ENCODE measurements at places on chromosomes 11 and 22.

GRCh38 chr11:44286268-44286880 lies 23.6 kb downstream of the ALX4 start:
- peak; percentile 78 for DNase-seq
- no peak overlapping the region for H3K27ac ChIP-seq
- no peaks in the 10 kb centered on the region for H3K36me3 ChIP-seq
- H3K4me1 ChIP-seq: no peaks in the 10 kb centered on the region
- H3K4me3 ChIP-seq: no peak overlapping the region

GRCh38 chr11:122910775-122911174 lies 28.2 kb downstream of the JHY start:
- H3K4me3 ChIP-seq: no peak overlapping the region
- no peaks in the 10 kb centered on the region for H3K27me3 ChIP-seq
- no peaks in the 10 kb centered on the region for H3K4me1 ChIP-seq
- DNase-seq: peak; percentile 59

GRCh38 chr11:35167426-35167954 lies 28.5 kb downstream of the CD44 start:
- no peak overlapping the region for H3K4me3 ChIP-seq
- no peaks in the 10 kb centered on the region for H3K27me3 ChIP-seq
- DNase-seq: no peak
- H3K4me1 ChIP-seq: peaks cover 88% of the 10 kb centered on the region
- no peaks in the 10 kb centered on the region for H3K36me3 ChIP-seq

GRCh38 chr11:16989554-16989953 lies 24.7 kb downstream of the PLEKHA7 start:
- H3K4me1 ChIP-seq: peaks cover 72% of the 10 kb centered on the region
- H3K36me3 ChIP-seq: peaks cover 7% of the 10 kb centered on the region
- H3K27me3 ChIP-seq: no peaks in the 10 kb centered on the region
- no peak overlapping the region for H3K4me3 ChIP-seq

- no peak overlapping the region for H3K4me3 ChIP-seq
- H3K27me3 ChIP-seq: no peaks in the 10 kb centered on the region
- DNase-seq: no peak
Observed at GRCh38 chr22:44439356-44440223, 58.4 kb downstream of the RTL6 start.

- no peaks in the 10 kb centered on the region for H3K27me3 ChIP-seq
- DNase-seq: peak; percentile 52
- H3K4me1 ChIP-seq: peaks cover 74% of the 10 kb centered on the region
- H3K27ac ChIP-seq: peak overlapping the region; percentile 71
- H3K4me3 ChIP-seq: no peak overlapping the region
- H3K36me3 ChIP-seq: peaks cover 20% of the 10 kb centered on the region
Observed at GRCh38 chr11:118606157-118606843, 1.1 kb upstream of the PHLDB1 start.

- H3K27me3 ChIP-seq: no peaks in the 10 kb centered on the region
- peaks cover 50% of the 10 kb centered on the region for H3K4me1 ChIP-seq
- H3K27ac ChIP-seq: peak overlapping the region; percentile 64
- no peaks in the 10 kb centered on the region for H3K36me3 ChIP-seq
Observed at GRCh38 chr11:113874581-113875233, 665 bp downstream of the USP28 start.

DNA sequence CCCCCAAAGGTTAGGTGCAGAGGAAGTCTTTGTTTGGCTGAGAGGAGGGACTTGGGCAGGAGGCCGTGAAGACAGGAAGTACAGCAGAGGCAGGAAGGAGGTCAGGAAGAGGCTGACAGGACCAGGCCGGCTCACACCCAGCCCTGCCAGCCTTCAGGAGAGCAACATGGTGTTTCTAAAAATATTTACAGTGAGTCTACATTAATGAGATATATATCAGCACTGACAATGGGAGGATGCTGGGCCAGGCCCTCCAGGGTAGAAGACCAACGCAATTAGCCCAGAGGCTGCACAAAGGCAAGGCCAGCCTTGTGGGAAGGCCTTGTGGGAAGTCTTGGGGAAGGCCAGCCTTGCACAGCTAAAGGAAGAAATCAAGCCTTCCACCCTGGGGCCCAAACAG lies 7.9 kb upstream of the APLNR start:
- no peak overlapping the region for H3K4me3 ChIP-seq
- H3K27me3 ChIP-seq: no peaks in the 10 kb centered on the region
- H3K4me1 ChIP-seq: peaks cover 9% of the 10 kb centered on the region
- DNase-seq: peak; percentile 20

GRCh38 chr11:62694455-62695167 lies 5.3 kb upstream of the LRRN4CL start:
- H3K27me3 ChIP-seq: no peaks in the 10 kb centered on the region
- peaks cover 48% of the 10 kb centered on the region for H3K36me3 ChIP-seq
- DNase-seq: peak; percentile 85
- no peak overlapping the region for H3K27ac ChIP-seq
- no peak overlapping the region for H3K4me3 ChIP-seq

GRCh38 chr22:30275625-30276024 lies 9.0 kb upstream of the OSM start:
- no peak overlapping the region for H3K27ac ChIP-seq
- H3K27me3 ChIP-seq: no peaks in the 10 kb centered on the region
- no peaks in the 10 kb centered on the region for H3K36me3 ChIP-seq
- no peak for DNase-seq

DNA sequence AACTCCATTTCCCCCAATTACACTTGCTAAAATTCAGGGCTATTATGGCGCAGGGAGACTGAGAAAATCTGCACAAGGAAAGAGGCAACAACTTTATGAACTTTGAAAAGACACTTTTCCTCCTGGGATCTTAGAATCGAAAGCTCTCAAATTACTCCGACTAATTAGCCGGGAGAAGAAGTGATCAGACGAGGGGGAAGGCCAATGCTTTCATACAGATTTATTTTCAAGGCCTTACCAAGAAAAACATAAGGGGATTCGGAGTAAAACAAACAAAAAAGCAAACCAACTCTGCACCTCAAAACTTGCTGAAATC lies 1.6 kb downstream of the PAX6 start:
- DNase-seq: no peak
- no peak overlapping the region for H3K27ac ChIP-seq
- H3K36me3 ChIP-seq: no peaks in the 10 kb centered on the region
- peaks cover 61% of the 10 kb centered on the region for H3K4me1 ChIP-seq
- peaks cover 100% of the 10 kb centered on the region for H3K27me3 ChIP-seq
- H3K4me3 ChIP-seq: no peak overlapping the region

- no peaks in the 10 kb centered on the region for H3K27me3 ChIP-seq
- no peak overlapping the region for H3K27ac ChIP-seq
- no peaks in the 10 kb centered on the region for H3K4me1 ChIP-seq
- DNase-seq: no peak
Observed at GRCh38 chr11:103370076-103370475, 260.9 kb downstream of the DYNC2H1 start.

GRCh38 chr11:96863520-96863919 lies 473.7 kb downstream of the JRKL start:
- H3K4me1 ChIP-seq: no peaks in the 10 kb centered on the region
- H3K36me3 ChIP-seq: no peaks in the 10 kb centered on the region

- peak; percentile 94 for DNase-seq
- H3K36me3 ChIP-seq: peaks cover 1% of the 10 kb centered on the region
- peaks cover 83% of the 10 kb centered on the region for H3K4me1 ChIP-seq
Observed at GRCh38 chr11:830295-831117, 2.2 kb upstream of the CD151 start.

- H3K27me3 ChIP-seq: peaks cover 5% of the 10 kb centered on the region
- peak; percentile 92 for DNase-seq
- peak overlapping the region; percentile 50 for H3K4me3 ChIP-seq
- peaks cover 18% of the 10 kb centered on the region for H3K4me1 ChIP-seq
Observed at GRCh38 chr22:42661985-42662831, 13.0 kb upstream of the CYB5R3 start.

- H3K27me3 ChIP-seq: no peaks in the 10 kb centered on the region
- H3K4me1 ChIP-seq: peaks cover 9% of the 10 kb centered on the region
- H3K27ac ChIP-seq: no peak overlapping the region
- H3K4me3 ChIP-seq: no peak overlapping the region
- peaks cover 98% of the 10 kb centered on the region for H3K36me3 ChIP-seq
- DNase-seq: no peak
Observed at GRCh38 chr22:46276563-46276962, 8.8 kb downstream of the TTC38 start.

GRCh38 chr11:48054994-48055291 lies 74.6 kb downstream of the PTPRJ start:
- peak overlapping the region; percentile 3 for H3K4me3 ChIP-seq
- H3K27ac ChIP-seq: peak overlapping the region; percentile 87
- DNase-seq: no peak
- H3K36me3 ChIP-seq: no peaks in the 10 kb centered on the region

DNA sequence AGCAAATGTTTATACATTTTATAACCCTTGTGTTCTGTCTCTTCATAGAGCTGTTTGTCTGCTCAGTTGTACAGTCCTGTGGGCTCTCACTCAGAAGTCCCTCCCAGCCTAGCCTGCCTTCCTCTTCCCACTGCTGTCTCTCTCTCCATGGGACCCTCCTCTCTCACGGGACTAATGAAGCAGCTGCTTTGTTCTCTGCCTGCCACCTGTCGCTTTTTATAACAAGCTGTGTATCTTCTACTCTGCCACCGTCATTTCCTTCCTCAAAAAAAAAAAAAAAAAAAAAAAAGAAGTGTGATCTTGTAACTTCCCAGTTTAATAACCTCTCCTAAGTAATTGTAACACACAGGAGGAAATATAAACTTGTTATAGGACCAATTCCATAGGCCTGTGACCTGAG lies 92.2 kb upstream of the ALKBH3 start:
- no peaks in the 10 kb centered on the region for H3K27me3 ChIP-seq
- no peaks in the 10 kb centered on the region for H3K4me1 ChIP-seq
- H3K4me3 ChIP-seq: no peak overlapping the region
- peaks cover 8% of the 10 kb centered on the region for H3K36me3 ChIP-seq
- H3K27ac ChIP-seq: no peak overlapping the region

All from stomach (tissue), 19 donors.